8988T (cell line): ENCODE measurements at places on chromosomes 2 and 18.

- DNase-seq: no peak
Measured at GRCh38 chr18:59957957-59958356, 58.2 kb downstream of the PMAIP1 start.

- no peak for DNase-seq
Measured at GRCh38 chr2:187679454-187679853, 125.2 kb upstream of the TFPI start.

- no peak for DNase-seq
Measured at GRCh38 chr18:21714474-21714873, 9.9 kb upstream of the ABHD3 start.

GRCh38 chr18:13525381-13526029 is 200.9 kb downstream of the FAM210A start:
- DNase-seq: no peak

DNA sequence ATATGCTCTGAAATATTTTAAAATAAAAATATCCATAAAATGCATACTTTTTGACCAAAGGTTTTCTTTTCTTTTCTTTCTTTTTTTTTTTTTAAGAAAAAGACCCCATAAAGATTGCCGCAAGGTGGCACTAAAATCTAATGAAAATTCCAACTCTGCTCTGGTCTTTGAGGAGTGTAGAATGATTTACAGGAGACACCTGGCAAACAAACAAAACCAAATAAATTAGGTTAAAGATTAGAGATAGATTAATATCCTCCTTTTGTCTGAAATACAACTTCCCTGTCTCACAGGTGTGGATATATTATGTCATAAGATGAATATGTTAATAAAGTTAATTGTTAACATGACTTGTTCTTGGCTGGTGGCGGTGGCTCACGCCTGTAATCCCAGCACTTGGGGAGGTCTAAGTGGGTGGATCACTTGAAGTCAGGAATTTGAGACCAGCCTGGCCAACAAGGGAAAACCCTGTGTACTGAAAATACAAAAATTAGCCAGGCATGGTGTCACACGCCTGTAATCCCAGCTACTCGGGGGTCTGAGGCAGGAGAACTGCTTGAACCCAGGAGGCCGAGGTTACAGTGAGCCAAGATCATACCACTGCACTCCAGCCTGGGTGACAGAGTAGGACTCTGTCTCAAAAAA is 3.5 kb upstream of the RHOB start:
- no peak for DNase-seq

- no peak for DNase-seq
Measured at GRCh38 chr18:42086288-42086687, 131.3 kb downstream of the PIK3C3 start.

GRCh38 chr18:9066817-9067306 is 35.6 kb upstream of the NDUFV2 start:
- no peak for DNase-seq

DNA sequence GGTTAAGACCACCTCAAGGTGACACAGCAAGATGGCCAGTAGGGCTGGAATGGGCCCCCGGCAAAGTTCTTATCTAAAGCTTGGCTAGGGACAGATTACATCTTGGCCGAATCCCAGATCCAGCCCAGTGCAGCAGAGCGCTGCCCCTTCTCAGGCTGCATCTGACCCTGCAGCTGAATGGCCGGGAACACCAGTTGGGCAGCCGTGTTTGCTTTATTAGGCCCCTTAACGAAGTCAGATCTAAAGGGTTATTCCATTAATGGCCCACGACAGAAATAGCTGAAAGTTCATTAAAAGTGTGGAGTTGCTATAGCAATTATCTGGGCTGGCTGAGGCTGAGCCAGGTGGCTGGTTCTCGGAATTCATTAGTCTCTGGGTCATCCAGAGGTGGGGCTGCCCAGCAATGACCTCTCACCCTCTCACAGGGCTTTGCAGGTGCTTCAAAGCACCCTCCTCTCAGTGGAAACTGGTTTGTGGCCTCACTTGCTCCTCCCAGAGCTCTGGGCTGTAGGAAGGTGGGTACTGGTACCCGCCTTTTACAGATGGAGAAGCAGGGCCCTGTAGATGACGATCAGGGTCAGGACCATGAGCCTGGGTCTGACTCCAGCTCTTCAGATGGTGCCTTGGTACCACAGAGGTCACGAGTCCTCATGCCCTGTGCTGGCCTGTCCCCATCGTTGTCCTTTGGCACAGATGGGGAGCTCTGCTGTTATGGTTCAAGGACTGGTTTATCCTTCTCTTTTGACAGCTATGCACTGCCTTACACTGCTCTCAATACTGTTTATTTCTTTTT is 68.8 kb downstream of the EMX1 start:
- DNase-seq: no peak

GRCh38 chr2:28626891-28627421 is 124.7 kb upstream of the PPP1CB start:
- no peak for DNase-seq

DNA sequence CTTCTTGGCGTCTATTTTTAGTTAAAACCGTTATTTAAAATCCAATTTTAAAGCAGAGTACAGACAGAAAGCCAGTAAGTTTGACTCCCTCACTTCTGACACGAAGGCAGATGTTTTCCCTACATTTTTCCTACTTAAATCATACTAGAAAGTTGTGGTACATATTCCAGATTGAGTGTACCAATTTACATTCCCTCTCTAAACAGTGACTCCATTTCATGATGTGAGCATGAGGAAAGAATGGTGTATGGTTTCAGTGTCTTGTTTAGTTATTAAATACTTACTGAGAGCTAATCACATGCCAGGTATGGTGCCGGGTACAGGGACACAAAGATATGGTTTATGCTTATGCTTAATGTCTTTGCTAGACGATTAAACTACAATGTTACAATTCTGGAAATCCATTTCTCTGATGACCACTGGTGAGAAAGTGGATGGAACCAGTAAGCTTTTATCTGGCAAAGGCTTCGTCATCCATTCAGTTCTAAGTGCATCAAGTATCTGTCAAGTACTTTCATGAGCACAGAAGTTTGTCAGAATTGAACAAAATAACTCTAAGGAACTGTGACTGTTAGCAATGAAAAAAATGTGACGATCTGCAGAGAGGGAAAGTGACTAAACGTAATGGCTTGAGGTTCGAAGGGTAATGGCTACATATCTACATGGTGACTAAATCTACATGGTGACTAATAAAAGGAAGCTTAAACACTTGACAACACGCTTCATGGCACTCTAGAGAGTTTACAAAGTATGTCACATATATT is 25.7 kb downstream of the MAP4K3 start:
- DNase-seq: no peak

- no peak for DNase-seq
Measured at GRCh38 chr2:99478632-99479031, 11.2 kb downstream of the REV1 start.

- DNase-seq: peak; percentile 33
Measured at GRCh38 chr2:177242121-177242987, 22.2 kb downstream of the NFE2L2 start.

DNA sequence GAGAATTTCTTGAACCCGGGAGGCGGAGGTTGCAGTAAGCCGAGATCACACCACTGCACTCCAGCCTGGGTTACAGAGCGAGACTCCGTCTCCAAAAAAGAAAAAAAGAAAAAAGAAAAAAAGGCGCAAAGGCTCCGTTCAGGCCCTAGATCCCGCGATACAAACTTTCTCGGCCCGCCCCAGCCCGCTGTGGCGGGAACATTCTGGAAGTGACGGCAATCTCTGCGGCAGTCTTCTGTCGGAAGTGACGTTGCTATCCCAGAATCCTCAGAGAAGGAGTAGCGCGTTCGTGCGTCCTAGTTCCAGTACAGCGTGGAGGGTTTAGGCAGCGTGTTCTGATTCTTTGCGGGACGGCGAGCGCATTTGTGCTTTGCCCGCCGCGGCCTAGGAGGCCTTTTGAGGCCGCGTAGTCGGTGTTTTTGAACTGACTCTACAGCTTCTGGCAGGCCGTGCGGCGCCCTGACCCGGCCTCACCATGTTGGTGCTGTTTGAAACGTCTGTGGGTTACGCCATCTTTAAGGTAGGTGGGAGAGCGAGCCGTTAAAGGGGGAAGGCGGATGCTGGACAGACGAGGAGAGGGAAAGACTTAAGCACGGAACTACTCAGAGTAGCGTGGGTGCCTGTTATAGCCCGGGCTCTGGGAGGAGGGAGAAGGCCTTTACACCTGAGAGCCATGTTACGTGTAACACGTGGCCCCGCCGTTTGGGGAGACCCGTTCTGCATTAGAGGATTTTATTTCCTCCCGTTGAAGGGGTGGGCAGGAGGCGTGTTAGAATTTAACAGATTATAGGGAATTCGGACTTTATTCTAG is at the start of gene NOP58:
NOP58 (plus strand) TSS at position 297 of the 811 bp plus-strand sequence; CDS start at position 476, 179 bp downstream.
- peak; percentile 67 for DNase-seq

GRCh38 chr18:28804512-28805202 is 627.7 kb upstream of the CDH2 start:
- no peak for DNase-seq

DNA sequence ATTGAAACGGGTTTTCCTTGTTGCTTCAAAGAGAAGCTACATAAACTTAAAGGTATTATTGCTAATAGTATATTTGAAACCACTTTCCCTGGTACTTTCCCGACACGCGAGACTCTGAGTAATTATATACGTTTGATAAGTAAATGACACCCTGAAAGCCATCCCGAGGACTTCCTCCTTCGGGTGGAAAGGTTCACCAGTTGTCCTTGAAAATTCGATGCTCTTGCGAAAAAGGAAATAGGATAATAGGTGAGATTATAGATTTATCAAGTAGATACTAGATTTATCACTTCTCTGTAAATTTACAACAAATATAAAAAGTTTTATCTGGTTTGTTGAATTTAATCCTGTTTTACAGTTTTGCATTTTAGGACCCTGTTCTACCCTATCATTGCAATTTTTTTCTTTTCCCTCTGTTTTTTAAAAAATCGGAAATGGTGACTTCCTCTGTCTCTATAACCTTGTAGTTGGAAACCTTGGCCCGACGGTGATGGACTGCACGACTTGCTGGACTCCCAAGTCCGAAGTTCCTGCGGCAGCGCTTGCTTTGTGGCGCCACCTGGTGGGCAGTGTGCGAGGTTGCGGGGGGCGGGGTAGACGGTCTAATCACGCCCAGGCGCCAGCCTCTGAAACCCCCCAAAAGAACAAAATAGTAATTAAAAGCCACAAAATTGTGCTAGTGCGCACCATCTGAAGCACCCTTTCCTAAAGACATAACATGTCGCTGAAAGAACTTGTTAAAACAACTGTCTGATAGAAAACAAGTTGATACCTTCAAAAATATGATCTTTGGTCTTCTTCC is 972 bp upstream of the DLX2 start:
- DNase-seq: peak; percentile 92

DNA sequence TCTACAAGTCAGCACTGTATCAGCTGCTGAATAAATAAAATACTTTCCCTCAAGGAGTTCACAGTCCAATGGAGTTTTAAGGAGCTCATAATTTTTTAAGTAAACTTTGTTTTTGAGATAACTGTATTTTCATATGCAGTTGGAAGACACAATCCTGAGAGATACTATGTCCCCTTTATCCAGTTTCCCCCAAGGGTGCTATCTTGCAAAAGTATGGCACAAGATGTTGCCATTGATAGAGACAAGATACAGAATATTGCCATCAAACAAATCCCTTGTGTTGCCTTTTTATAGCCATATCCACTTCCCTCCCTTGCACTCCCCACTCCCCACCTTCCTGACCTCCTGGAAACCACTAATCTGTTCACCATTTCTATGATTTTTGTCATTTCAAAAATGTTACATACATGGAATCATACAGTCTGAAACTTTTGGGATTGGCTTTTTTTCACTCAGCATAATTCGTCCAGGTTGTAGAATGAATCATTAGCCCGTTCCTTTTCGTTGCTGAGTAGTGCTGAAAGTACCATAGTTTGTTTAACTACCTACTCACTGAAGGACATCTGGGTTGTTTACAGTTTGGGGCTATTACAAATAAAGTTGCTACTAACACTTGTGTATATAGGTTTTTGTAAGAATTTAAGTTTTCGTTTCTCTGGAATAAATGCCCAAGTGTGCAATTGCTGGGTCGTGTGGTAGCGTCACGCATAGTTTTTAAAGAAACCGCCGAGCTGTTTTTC is 30.2 kb upstream of the SERTAD2 start:
- no peak for DNase-seq

DNA sequence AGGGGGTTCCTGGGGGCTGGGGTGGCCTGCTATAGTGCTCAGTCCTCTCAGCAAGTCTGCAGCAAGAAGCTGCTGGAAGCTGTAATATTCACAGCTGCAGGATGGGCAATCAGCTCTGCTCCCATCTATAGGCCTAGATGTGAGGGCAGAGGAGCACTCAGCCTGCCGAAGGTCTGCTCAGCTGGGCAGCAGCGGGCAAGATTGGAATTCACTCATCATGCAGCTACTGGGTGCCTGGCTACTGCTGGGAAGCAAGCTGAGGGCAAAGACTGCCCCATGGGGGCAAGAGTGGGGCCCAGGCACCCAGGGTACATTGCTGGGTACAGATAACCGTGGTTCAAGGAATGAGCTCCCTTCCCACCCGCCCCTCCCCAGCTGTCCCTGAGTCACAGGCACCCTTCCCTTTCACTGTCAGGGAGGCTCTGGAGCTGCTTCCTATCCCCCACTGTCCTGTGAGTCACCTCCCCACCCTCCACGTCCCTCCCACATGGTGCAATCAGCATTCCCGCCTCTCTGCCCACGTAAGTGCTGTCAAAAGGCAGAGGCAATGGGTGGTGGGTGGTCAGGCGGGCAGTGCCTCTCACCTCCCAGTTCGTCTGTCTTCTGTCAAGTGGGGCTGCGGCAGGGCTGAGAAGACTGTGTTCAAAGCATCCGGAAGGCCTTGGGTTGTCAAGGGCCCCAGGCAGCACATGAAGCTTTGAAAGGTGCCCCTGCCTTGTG is 169.2 kb downstream of the TRIM43 start:
- DNase-seq: peak; percentile 15

DNA sequence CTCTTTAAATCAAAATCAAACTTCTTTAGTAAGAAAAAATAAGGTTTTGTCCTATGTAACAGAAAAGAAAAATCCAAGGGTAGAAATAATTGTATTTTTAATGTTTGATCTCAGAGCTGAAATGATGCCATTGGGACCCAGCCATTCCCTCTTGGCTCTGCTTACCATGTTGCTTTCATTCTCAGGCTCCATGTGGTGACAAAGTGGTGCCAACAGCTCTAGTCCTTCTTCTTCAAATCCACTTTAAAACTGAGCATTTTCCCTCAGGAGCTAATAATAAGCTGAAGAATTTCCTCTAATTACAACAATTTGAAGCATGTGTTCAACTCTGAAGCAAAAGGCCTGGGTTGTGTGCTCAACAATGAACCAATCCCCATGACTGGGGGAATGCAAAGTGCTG is 327.9 kb downstream of the EN1 start:
- no peak for DNase-seq

DNA sequence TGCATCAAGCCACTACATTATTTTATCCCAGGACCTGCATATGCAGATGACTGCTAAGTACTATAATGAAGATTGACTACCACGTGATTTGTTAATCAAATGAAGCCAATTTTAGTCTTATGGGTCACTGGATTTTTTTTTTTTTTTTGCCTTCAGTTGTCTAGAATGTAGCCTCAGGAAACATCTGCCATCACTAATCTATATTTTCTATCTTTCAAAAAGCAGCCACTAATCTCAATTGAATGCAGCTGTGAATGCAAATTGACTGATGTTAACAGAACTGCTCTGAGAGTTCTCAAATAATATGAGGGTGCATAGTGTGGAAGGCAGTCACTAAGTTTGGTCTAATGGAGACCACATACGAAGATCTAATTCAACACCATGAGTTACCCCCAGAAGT is 106.3 kb downstream of the ABCA12 start:
- DNase-seq: no peak
